NCI-H774 (cell line): ENCODE measurements at places on chromosomes 2 and 18.

GRCh38 chr18:12328179-12328823, 20.3 kb downstream of the TUBB6 start:
- DNase-seq: no peak

DNA sequence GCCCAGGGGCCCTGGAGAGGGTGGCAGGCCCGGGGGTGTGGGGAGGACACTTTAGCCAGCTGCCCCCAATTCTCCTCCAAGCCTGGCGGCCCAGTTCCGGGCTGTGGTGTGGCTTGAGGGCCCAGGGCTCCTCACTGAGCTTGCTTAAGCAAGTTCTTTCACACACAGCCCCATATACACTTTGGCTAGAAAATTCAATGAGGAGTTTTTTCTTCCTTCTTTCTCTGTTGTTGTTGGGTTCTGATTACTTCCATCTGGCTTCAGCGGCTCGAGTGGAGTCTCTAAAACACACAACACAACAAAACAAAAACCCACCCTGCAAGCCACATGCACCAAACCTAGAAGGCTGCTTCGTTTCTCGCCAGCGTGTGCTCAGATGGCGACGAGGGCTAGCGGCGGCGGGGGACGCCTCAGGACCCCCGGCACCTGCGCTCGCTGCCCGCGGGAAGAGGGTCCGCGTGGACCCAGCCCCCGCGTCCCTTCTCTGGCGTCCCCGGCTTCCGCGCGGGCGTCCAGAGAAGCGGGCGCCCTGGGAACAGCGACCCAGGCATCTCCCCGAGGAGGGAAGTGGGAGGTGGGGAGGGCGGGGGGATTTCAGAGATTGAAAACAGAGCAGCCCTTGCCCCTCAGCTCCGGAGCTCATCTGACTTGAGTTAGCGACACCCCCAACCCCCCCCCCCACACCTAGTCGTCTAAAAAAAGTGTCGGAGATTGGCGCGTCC, 577 bp upstream of the GLI2 start:
- no peak for DNase-seq

- no peak for DNase-seq
Measured at GRCh38 chr18:49250816-49251388, 209.5 kb downstream of the DYM start.

GRCh38 chr18:26091047-26091630, 726 bp upstream of the SS18 start:
- DNase-seq: peak; percentile 64

DNA sequence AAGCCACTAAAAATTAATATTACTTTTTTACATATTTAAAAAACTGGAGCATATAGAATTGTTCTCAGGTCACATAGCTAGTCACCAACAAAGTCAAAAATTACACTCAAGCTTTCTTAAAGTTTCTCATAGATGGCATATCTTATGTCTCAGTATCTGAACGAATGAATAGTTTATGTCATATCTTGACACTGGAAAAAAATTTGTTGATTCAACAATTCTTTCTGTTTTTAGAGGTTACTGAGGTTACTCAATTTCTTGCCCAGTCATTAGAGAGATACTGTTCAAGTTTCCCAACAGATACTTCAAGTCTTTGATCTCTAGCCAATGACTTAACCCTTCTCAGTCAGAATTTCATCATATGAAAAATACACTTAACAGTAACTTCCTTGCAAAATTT, 113.1 kb upstream of the XIRP2 start:
- DNase-seq: no peak

- no peak for DNase-seq
Measured at GRCh38 chr18:5619376-5619775, 75.6 kb upstream of the EPB41L3 start.

GRCh38 chr2:47640356-47640755, 142.6 kb upstream of the MSH6 start:
- no peak for DNase-seq

- DNase-seq: peak; percentile 48
Measured at GRCh38 chr2:204544961-204545860, at the start of gene PARD3B. PARD3B (plus strand) TSS chr2:204545475; CDS start chr2:204546000, 525 bp downstream.

DNA sequence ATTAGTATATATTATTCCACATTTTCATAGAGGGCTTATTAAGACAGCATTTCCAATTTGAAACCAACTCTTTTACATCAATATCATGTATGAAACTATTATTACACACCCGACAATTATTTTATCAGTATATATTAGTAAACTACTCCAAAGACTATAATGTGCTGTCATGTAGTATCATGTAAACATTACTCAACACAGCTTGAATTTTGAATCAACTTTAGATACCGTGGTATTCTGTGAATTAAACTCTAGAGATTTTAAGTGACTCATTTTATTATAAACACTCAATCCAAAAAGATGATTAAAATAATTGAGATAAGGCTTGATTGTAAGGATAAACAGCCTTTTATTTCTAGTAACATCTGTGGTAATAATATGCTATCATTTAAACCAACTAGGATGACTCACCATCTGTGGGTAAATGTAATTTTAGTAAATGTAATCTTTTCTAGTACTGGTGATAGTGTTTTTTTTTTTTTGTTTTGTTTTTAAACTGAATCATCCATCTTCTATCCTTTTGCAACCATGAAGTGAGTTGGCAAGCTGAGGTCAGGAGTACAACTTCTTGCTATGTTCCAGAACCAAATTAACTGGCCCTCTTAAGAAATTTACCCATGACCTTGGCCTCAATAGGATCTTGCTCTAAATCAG, 144.3 kb upstream of the SMAD7 start:
- no peak for DNase-seq

- no peak for DNase-seq
Measured at GRCh38 chr2:122300758-122301157, 545.3 kb downstream of the TSN start.

DNA sequence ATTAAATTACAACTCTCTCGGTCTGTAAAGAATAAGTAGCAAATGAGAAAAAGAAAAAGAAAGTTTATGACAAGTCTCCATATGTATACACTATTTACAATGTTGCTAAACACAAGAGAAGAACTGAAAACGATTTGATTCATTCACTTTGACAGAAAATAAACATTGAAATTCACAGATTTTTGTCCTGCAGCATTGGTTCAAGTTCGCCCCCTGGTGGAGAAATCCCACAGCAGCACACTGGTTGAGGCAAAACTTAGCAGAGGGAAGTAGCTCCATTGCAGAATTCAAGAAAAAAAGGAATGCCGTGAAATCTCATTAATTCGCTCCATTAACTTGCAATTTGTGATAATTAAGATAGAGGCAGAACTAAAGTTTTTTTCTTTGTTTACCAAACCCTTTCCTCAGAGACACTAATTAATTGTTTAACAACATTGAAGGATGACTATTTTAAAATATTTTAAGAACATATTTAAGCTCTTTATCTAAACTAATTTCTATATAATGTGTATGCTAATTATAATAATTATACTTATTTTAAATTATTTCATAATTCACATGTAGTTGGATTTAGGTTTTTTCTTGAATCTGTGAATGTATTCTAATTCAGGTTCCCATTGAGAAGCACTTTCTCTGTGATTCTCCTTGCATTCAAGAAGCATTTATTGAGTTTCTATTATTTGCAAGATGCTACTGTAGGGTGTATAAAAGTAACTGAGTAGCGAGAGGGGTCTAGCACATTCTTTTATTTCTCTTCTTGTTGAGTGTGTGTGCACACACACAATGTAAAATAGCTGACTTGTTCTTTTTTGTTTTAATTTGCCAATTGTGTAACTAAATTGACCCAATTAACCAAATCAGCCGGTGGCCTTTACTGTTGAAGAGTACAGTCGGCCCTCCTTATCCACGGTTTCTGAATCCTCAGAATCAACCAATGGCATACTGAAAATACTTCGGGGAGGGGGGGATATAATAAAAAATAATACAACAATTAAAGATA, 74.1 kb downstream of the COL4A3 start:
- peak; percentile 48 for DNase-seq

GRCh38 chr2:11396467-11397445, 52.3 kb upstream of the ROCK2 start:
- DNase-seq: no peak

DNA sequence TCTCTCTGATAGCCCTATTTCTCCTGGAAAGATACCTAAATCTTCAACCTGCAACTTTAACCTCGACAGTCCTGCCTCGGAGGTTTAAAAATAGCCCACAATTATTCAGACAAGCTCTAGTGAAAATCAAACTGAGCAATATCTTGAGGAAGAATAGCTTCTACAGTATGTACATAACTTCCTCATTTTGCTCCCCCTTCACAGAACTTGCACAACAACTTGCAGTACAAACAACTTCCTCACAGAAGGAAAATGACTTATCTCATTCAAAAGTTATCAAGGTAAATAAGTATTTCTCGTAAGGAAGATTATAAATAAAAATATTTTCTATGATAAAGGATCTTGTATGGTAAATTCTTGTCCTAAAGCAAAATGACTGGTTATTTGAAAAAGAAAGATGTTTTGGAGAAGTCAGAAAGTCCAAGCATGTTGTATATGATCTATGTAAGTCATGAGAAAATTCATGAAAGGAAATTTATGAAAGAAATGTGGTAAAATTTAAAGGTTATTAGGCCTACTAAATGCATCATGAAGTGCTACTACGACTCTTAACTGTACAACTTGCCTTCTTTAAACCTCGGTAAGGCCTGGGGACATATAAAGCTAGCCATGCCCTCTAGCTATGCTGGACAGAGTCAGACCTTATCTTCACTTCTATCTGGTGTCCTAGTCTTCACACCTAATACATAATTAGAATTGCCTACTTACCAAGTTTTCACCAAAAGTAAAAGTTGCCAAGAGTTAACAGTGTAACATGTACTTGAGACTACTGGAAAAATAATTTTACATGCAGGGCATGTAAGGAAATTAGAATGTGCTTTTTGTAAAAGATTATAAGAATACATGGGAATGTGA, 394.5 kb downstream of the DLGAP1 start:
- no peak for DNase-seq

- no peak for DNase-seq
Measured at GRCh38 chr2:160384791-160385190, 108.8 kb downstream of the RBMS1 start.

GRCh38 chr2:65728477-65729180, 296.2 kb upstream of the SPRED2 start:
- no peak for DNase-seq

- no peak for DNase-seq
Measured at GRCh38 chr2:600542-601386, 76.4 kb downstream of the TMEM18 start.
